ENCODE measurements at places on chromosomes 7 and 10. TPM values are rescaled to one million over a fixed set of nuclear protein-coding genes. Genes with fewer than 3 reads are reported as not detected.
A peak's percentile ranks its signal among the peaks of the same experiment; 100 is the strongest.

GRCh38 chr10:80202934-80203834, 2.2 kb downstream of the ANXA11 start:
- DNase-seq, result peak; percentile 90

The PTF1A gene
- total RNA-seq, result not detected

DNA sequence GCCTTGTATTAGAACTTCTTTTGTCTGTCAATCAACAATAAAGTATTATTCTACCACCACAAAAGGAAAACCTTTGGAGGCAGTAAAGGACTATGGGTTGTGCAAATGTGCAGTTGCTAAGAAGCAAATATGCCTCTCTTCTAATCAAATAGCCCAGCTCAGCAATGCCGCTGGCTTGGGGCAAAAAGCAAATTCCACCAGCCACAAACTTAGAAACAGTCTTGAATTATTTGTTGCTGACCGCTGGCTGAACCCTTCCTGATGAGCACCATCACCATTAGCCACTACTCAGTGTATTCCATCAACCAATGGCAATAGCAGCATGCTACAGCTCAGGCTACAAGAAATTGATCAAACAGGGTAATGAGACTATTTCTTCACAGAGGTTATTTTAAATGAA, 51.0 kb downstream of the SKAP2 start:
- DNase-seq, result peak; percentile 14

DNA sequence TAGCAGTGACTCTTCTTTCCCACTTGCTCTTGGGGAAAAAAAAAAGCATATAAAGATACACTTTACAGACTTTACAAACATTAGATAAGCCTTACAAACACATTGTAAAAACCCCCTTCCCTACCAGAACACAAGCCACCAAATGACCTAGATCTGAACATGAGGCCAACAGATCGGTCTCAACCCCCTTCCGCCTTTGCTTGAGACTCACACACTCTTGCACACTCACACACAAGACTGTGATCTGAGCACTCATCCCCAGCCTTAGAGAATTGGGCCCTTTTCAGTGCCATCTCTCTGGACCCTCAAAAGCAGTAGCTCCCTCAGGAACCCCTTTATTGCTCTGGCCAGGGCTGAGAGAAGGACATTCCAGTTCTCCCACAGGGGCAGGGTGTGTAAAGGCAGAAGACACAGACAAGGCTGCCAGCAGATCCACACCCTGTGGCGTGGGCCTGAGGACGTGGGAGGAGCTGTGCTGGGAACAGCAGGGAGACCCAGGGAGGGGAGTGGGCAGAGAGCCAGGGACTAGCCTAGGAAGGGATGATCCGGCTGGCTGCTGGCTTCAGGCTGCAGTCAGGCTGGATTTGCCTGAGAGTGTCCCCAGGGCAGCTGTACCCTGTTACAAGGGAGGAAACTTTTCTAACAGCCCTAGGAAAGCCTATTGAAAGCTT, 206.7 kb downstream of the KIAA1217 start:
- peak; percentile 30 for DNase-seq

- no peak for DNase-seq
These were observed 70.7 kb upstream of the LRRC18 start for GRCh38 chr10:49010295-49010694.

DNA sequence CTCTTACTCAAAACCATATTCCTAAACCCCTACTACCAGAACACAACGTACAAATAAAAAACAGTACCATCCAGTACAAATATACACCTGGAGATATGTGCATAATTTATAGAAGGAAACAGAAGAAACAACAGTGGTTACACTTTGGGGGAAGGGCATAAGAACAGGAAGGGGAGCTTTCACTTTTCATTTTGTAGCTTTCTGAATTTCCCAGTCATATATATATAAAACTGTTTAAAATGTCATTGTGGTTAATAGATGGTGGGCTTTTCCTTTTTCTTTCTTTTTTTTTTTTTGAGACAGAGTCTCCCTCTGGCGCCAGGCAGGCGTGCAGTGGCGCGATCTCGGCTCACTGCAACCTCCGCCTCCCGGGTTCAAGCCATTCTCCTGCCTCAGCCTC, 47.2 kb downstream of the MALSU1 start:
- DNase-seq, result no peak
